ENCODE measurements at places on chromosomes 16 and 17. TPM values are rescaled to one million over a fixed set of nuclear protein-coding genes. Genes with fewer than 3 reads are reported as not detected.
A peak's percentile ranks its signal among the peaks of the same experiment; 100 is the strongest.

The KRTAP4-6 gene
- polyA plus RNA-seq: not detected

The ZNF385C gene
- polyA plus RNA-seq: 0.07 TPM

The KRT40 gene
- polyA plus RNA-seq: not detected

The LITAFD gene
- not detected for polyA plus RNA-seq

The HS3ST3A1 gene
- not detected for polyA plus RNA-seq

The SPEM3 gene
- not detected for polyA plus RNA-seq

The ATPAF2 gene
- polyA plus RNA-seq: 23.2 TPM

The KRT9 gene
- polyA plus RNA-seq: not detected

DNA sequence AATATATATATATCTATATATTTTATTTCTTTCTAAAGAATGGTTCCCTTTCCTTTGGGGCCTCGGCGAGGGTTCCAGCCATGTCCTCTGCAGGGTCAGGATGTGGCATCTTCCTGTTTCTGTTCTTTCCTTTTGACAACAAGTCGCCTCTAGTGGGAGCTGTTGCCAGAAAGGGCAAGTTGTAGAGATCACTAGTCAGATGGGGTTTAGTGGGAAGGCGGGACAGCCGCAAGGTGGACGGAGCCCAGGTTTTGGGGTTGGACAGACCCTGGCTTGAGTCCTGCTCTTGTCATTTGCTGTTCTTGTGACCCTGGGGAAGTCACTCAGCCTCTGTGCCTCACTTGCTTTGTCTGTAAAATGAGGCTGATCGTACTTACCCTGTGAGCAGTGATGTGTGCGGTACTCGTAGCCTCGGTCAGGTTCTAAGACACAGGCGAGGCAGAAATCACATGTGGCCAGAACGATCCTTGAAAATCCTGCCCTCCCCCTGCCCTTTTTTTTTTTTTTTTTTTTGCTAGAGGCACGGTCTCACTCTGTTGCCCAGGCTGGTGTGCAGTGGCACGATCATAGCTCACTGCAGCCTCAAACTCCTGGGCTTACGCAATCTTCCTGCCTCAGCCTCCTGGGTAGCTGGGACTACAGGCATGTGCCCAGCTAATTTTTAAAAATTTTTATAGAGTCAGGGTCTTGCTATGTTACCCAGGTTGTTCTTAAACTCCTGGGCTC lies 80.1 kb downstream of the ABCC6 start:
- H3K4me1 ChIP-seq: no peaks in the 10 kb centered on the region
- no peak for DNase-seq
- peaks cover 10% of the 10 kb centered on the region for H3K36me3 ChIP-seq
- no peaks in the 10 kb centered on the region for H3K27me3 ChIP-seq
- H3K4me3 ChIP-seq: no peak overlapping the region
- no peak overlapping the region for H3K27ac ChIP-seq

DNA sequence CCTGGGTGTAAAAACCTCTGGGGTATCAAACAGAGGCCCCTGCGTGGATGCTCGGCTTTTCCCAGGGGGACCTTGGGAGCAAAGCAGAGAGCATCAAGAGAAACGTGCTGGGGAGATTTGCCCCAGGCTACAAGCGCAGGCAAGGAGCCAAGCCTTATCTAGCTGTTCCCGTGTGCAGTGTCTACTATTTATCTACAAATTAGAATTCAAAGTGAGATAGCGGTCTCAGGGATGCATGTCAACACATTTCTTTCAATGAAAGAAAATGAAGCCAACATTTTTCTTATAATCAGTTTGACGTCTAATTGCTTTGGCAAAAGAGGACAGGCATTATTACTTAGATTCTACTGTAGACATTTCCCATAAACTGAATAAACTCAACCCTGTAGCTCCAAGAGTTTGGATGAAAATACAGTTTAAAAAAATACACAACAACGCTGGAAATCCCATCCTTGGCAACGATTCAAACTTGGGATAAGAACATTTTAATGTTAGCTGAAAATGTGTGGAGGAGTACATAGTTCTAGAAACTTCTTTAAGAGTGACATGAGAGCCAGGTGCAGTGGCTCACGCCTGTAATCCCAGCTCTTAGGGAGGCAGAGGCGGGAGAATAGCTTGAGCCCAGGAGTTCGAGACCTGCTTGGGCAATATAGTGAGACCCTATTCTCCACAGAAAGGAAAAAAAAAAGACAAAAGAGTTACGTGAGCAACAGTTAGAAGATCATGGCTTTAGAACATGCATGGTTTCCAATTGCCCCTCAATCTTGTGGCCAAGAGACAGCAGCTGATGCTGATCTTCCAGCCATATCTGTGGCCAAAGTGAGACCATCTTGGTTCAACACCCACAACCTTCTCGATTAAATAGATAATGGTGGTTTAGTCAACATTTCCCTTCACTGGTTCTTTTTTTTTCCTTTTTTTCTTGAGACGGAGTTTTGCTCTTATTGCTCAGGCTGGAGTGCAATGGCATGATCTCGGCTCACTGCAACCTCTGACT lies 7.2 kb downstream of the SPNS3 start:
- no peaks in the 10 kb centered on the region for H3K36me3 ChIP-seq
- no peak overlapping the region for H3K4me3 ChIP-seq
- H3K4me1 ChIP-seq: no peaks in the 10 kb centered on the region
- H3K27ac ChIP-seq: no peak overlapping the region
- DNase-seq: no peak

GRCh38 chr16:23092801-23093117 lies 56.5 kb downstream of the USP31 start:
- no peak for DNase-seq
- no peaks in the 10 kb centered on the region for H3K4me1 ChIP-seq
- no peaks in the 10 kb centered on the region for H3K27me3 ChIP-seq
- no peak overlapping the region for H3K4me3 ChIP-seq
- no peaks in the 10 kb centered on the region for H3K36me3 ChIP-seq

DNA sequence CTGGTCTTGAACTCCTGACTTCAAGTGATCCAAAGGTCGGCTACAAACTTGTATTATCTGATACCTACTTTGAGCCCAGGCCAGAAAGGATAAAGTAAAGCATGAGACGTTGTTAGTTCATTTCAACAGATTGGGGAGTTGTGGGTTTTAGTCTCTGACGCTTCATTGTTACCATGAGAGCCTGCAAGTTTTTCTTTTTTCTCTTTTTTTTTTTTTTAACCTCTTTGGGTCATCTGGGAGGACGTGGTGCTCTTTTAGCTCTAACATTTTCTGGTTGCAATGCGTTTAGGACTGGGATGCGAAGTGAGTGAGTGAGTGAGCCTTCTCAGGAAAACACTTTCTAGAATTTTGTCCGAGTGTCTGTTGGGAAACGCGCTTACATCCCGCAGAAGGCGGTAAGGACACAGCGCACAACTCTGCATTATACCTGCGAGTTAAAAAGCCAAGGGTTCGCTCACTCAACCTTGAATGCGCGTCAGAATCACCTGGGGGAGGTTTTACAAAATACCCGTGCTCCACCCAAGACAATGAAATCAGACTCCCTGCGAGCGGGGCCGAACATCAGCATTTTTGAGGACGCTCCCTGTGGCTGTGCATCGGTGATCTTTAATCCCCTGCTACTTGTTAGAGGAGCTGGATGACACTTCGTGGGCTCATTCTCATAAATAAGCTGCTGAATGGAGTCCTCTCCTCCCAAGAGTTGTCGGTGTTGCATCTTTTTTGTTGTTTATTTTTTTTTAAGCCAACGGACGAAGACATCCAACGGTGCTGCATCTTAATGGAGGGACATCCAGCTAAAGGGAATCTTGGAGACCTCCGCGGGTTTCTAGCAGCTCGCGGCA lies 629 bp upstream of the RNF135 start:
- no peak for DNase-seq
- peak overlapping the region; percentile 72 for H3K4me3 ChIP-seq
- H3K4me1 ChIP-seq: peaks cover 10% of the 10 kb centered on the region
- H3K36me3 ChIP-seq: no peaks in the 10 kb centered on the region

GRCh38 chr16:50833929-50834328 lies 92.0 kb downstream of the CYLD start:
- no peaks in the 10 kb centered on the region for H3K27me3 ChIP-seq
- no peak overlapping the region for H3K4me3 ChIP-seq
- H3K36me3 ChIP-seq: no peaks in the 10 kb centered on the region

DNA sequence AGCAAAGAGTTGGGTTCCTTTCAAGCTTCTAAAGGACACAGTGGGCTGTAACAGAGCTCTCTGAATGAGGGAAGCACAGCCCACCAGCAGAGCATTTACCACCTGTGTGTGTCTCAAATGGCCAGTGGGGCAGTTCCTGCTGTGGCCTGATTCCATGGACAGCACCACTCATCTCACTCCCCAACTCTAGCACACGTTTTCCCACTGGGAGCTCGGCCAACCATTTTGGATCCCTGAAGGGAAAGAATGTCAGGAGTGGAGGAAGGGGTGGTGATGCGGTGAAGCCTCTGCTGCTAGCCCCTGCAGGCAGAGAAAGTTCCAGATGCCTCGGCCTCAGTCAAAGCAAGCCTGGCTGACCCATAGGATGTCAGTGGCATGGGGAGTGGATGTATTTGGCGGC lies 86.6 kb downstream of the PLXDC1 start:
- H3K4me3 ChIP-seq: no peak overlapping the region
- H3K27ac ChIP-seq: no peak overlapping the region
- peaks cover 4% of the 10 kb centered on the region for H3K27me3 ChIP-seq
- DNase-seq: no peak

DNA sequence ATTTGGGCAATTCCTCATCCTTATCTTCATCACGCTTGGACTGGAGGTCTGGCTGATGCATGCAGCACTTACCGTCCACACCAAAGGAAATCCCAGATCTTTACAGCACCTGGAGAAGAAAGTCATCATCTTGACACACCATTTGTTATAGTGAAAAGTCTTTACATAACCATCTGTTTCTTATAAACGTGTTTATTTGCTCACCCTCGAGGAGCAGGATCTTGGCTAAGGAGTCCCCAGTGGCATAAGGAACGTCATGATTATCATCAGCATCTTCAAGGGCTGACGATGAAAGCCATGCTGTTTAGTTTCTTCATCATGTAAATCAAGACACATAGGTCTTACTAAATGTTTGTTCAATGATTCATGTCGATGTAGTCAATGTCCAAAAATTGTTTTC lies 248.8 kb upstream of the ELAC2 start:
- no peak overlapping the region for H3K27ac ChIP-seq
- no peaks in the 10 kb centered on the region for H3K27me3 ChIP-seq
- H3K36me3 ChIP-seq: no peaks in the 10 kb centered on the region
- no peaks in the 10 kb centered on the region for H3K4me1 ChIP-seq
- no peak overlapping the region for H3K4me3 ChIP-seq

- no peak for DNase-seq
- H3K27me3 ChIP-seq: no peaks in the 10 kb centered on the region
- no peaks in the 10 kb centered on the region for H3K36me3 ChIP-seq
- no peaks in the 10 kb centered on the region for H3K4me1 ChIP-seq
- H3K4me3 ChIP-seq: no peak overlapping the region
- H3K27ac ChIP-seq: no peak overlapping the region
Observed at GRCh38 chr16:19274165-19274797, 11.2 kb upstream of the CLEC19A start.

DNA sequence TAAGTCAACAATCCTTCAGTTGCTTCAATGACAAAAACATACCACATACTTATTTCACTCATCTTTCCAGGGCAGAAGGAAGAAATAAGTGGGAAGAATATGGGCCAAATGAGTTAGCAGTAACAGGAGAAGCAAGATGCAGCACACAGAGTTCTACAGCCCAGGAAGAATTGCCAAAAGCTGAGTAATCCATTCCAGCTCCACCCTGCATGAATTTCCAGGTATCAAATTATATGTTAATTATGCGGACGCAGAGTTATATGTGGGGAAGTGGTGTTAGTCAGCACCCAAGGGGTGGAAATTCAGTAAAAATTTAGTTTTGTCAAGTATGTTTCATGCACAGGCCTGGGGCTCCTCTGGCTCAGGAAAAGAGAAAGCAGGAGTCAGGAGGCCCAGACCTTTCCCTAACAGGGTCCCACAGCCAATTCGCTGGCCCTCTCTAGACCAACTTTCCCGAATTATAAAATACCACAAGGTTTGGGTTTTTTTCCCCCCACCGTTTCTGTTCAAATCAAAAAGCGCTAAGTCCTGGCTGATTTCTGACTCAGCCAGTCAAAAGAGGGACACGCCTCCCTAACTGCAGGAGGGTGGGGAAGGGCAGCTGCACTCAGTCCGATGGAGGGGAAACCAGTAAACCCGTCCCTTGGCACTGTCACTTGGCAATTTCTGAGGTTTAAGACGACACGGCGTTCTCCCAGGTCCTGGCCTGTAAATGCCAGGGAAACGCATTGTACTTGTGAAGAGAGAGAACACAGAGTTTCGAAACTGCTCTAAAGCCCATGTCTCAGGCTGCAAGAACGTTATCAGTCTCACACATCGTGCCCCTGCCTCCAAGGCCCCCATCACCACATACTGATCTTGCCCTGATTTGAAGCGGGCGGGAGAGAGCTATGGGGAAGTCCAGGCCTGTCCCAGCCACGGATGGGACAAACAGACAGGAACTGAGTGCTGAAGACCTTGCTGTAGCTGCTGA lies 58.1 kb downstream of the ZFHX3 start:
- DNase-seq: peak; percentile 45
- peak overlapping the region; percentile 26 for H3K27ac ChIP-seq
- no peaks in the 10 kb centered on the region for H3K27me3 ChIP-seq
- H3K36me3 ChIP-seq: no peaks in the 10 kb centered on the region
- H3K4me1 ChIP-seq: peaks cover 12% of the 10 kb centered on the region
- H3K4me3 ChIP-seq: no peak overlapping the region

DNA sequence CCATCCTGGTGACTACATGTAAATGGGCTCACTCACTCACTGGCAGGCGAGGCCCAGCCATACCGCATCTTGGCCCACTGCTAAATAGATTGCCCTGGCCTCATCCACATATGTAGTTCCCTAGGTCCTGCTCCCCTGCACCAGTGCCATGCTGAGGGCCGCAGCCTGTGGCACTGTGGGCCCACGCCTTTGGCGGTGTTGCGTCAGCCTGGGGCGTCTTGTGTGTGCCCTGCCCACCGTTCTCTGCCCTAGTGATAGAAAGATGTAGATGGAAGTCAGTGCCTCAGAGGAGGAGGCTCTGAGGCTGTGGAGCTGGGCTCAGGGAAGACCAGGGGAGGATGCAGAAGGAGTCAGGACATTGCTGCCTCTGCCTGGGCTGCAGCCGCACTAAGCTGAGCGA lies 18.9 kb downstream of the C17orf75 start:
- H3K4me1 ChIP-seq: no peaks in the 10 kb centered on the region
- DNase-seq: no peak
- H3K27ac ChIP-seq: no peak overlapping the region
- H3K4me3 ChIP-seq: no peak overlapping the region
- no peaks in the 10 kb centered on the region for H3K27me3 ChIP-seq

DNA sequence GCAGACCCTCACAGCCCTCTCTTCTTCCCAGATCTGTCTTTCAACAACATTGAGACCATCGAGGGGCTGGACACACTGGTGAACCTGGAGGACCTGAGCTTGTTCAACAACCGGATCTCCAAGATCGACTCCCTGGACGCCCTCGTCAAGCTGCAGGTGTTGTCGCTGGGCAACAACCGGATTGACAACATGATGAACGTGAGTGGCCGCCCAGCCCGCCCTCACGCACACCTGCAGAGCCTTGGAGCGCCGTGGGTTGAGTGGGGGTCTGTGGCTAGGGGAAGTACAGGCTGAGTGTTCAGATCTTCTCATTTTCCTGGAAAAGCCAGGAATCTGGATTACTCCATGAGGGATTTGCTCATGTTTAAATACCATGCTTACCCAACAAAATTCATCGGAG lies 15.2 kb downstream of the DRC3 start:
- H3K27me3 ChIP-seq: no peaks in the 10 kb centered on the region
- H3K36me3 ChIP-seq: no peaks in the 10 kb centered on the region
- no peak overlapping the region for H3K27ac ChIP-seq
- H3K4me3 ChIP-seq: no peak overlapping the region
- no peak for DNase-seq
- H3K4me1 ChIP-seq: no peaks in the 10 kb centered on the region
